Activated CD4-positive, alpha-beta T cell treated with anti-CD3 and anti-CD28 coated beads, Interleukin-10, Interleukin-2, amounts not matched to agents 100 ng/mL and 50 ng/mL, durations not matched to agents 16 hours and 8 hours (primary cell): ENCODE measurements at places on chromosomes 6 and 20.

GRCh38 chr6:154266560-154267099 lies 90.0 kb downstream of the IPCEF1 start:
- no peak for DNase-seq

GRCh38 chr6:156449128-156449527 lies 328.1 kb upstream of the ARID1B start:
- DNase-seq = no peak

GRCh38 chr6:4885341-4885933 lies 109.2 kb downstream of the CDYL start:
- DNase-seq = no peak

GRCh38 chr6:43716099-43716498 lies 28.5 kb upstream of the MRPS18A start:
- DNase-seq = no peak

DNA sequence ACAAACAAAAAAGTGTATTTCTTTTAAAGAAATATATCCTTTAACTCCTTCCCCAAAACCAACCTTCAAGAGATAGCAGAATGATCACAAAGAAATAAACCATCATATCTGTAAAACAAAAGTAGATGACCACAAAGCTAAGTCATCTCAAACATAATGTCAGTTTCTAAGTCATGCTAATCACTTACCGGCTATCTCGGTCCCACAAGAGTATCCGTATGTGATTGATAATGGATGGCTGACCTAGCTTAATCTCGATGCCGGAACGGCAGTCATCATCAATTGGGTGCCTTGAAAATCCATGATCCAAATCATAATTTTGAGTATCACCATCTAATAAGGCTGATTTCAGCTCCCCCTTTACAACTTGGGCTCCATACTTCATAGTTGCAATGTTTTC lies 59.7 kb downstream of the BTBD9 start:
- DNase-seq = no peak

DNA sequence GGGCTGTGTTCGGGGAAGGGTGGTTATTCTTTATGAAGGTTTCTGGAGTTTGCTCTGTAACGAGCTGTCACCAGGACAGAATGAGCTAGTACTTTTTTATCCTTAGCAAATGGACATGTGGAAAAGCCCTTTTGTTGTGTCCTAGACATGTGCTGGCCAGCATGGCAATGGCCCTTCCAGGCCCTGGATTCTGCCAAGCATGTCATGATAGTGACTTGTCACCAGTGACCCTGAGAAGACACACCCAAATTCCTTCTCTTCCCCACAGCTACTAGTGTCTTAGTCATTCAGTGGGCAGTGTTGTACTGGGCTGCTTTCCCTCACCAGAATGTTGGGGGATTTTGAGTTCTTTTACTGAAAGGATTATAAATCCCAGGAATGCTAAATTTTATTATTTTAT lies 74.0 kb upstream of the XRN2 start:
- no peak for DNase-seq

GRCh38 chr6:52725143-52725534 lies 38.1 kb downstream of the GSTA2 start:
- no peak for DNase-seq

DNA sequence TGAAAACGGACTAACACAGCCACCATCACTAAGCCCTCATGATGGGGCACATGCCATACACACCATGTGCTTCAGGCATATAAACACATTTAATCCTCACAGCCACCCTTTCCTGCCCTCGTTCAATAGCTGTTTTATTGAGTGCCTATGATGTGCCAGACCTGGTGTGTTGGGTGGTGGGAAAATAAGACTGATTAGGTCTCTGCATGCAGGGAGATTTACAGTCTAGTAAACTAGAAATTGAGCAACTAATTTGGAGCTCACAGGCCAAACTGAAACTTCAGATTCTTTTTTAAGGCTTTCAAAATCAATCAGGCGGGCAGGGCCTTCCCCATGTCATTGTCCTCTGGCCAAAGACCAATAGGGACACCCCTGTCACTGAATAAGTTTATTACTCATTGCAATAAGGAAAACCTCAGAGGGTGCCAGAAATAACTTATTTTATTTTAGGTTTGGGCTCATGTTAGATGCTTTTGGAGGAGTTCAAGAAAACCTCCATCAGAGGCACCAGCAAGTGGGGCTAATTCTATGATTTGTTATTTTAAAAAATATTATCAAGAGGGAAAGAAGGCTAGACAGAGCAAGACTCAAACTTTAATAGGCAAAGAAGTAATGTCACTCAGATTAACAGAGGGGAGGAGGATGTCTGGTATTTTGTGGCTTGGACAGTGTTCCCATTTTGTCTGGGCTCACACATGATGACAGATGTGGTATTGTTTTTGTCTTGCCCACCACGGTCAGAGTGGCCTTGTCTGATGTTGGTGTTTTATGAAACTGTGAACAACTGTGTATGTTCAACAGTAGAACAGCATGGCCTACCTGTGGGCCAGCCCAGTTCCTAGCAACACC lies 12.0 kb downstream of the ZFP64 start:
- DNase-seq = peak; percentile 80
